Natural killer cell treated with Interleukin-12 subunit alpha and Interleukin-12 subunit beta and Interleukin-15 and Interleukin-18, amount 100 ng/mL, for 72 hours (primary cell): ENCODE measurements at places on chromosomes 2 and 18.

- no peak for DNase-seq
These were observed 66.0 kb upstream of the MGAT4A start for GRCh38 chr2:98796775-98797544.

DNA sequence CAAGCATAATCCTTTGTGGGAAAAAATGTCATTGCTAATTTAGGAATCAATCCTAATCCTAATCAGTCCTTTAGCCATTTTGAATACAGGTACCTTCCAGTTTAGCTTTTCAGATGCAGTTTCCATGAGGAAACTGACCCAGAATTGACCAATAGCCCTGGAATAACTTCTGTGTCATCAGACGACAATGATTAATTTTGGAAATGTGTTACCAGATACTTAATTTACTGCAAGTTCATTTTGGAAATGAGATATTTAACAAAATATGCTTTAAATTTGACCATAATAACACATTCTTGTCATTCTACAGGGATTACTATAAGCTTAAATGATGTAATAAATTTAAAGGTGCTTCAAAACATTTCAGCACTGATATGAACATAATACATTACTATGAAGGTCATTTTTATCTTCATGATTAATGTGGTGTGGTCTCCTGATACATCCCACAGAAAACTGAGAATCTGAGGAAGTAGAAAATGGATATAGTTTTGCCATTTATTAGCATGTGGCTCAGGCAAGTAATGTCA, 129.8 kb upstream of the SH3BP4 start:
- no peak for DNase-seq

DNA sequence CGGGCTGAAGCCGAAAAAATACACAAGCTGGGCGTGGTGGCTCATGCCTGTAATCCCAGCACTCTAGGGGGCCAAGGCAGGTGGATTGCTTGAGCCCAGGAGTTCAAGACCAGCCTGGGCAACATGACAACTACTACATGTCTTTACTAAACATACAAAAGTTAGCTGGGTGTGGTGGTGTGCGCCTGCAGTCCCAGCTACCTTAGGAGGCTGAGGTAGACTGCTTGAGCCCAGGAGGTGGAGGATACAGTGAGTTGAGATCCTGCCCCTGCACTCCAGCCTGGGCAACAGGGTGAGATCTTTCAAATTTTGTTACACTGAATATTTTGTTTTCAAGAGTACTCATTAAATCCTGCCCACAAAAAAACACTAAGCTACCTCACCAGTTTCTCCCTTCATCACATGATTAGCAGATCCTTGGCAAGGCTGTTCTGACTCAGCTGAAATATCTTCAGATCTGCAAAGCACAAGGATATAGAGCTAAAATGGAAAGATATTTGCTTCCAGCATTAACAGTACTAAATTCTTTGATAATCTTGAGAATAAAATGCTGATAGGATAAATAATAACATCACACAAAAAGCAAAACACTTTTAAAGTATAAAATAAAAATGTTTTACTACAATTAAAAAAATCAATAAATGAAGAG, 28.2 kb upstream of the MCM6 start:
- no peak for DNase-seq

DNA sequence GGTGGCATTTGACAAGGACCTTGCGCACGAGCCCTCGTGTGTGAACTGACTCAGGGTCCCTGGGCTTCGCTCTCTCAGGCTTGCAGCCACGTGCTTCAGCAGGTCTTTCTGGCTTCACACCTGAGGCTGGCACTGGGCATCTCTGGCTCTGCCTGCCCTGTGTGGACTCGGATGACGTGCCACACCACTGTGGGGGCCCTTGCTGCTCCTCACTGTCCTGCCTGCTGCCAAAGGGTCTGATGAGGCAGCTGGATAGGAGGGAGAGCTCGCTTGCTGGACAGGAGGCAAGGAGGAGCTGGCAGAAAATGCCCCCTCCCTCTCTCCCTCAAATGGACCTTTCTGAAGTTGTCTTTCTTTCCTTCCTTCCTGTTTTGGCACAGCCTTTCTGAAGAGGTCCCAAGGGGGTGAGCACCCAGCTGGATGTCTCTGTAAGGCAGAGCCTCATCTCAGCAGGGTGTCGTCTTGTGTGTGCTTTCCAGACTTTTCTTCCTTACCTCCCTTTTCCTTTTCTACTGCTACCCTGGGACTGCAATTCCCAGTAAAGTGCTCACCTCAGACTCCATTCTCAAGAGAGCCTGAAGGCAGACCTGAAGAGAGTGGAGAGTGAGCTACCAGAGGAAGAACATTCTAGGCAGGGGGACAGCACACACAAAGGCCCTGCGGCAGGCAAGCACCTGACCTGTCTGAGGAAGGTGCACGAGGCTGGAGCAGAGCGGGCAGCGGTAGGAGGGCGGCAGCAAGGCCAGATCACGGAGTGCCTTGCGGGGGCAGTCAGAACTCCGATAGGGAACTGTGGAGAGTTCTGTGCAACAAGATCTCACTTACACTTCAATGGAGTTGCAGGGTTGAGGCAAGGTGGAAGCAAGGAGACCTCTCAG, 5.3 kb downstream of the PER2 start:
- peak; percentile 25 for DNase-seq

DNA sequence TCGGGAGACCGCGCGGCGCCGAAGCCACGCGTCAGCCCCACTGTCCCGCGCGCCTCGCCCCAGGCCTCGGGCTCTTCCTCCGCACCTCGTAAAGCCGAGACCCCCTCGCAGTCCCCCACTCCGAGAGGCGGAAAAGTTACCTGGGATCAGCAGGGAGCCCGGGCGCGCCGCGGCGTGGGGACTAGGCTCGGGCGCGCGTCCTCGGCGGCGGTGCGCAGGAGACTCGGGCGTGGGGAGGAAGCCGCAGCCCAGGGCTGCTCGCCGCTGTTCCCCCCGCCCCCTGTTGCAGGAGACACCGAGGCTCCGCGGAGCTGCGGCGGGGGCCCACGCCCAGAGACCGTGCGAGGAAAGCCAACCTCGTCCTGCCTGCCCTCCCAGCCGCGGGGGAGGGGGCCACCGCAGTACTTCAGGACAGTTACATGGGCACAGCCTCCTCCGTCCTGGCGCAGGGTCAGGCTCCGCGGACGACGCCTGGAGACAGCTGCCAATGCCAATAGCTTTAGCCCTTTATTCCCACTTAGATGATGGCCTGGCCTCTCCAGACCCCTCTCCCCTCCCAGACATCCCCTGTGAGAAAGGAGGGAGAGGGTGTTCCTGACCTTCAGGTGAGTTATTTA, at the start of gene EPB41L3:
TSS of gene EPB41L3 (minus strand) at position 225 of the 617 bp plus-strand sequence. CDS start 54,814 bp downstream, outside the sequence.
- DNase-seq: no peak

- DNase-seq: no peak
These were observed 72.9 kb upstream of the VRK2 start for GRCh38 chr2:57973621-57974186.

DNA sequence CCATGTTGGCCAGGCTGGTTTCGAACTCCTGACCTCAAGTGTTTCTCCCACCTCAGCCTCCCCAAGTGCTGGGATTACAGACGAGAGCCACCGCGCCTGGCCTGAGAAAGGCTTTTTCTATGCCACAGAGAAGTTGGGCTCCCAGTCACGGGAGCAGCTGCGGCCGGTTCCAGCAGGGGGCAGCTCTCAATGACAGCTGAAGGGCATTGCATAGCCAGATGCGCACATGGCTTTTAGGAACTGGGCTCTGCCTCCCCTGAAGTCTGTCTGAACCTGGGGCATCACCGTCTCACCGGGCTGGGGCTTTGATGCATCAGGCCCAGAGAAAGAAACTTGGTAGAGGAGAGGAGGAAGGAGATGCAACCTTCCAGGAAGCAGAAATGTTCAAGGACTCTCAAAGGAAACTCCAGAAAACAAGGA, 84.2 kb upstream of the LAPTM4A start:
- DNase-seq: no peak

DNA sequence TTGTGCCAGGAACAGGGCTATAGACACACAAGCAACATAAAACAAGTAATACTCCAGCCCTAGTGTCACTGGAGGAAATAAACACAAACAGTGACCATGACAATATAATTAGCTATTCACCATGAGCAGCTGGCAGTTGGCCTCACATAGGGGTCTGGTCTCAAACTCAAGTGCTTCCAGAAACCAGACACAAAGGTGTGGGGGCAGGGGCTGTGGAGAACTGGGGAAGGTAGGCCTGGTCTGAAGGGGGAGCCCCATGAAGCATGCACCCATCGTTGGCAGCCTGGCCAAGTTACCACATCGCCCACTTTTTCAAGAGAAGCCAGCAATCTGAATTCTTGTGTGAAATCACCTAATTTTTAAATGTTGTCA, 49.5 kb upstream of the SP3 start:
- DNase-seq: no peak

- no peak for DNase-seq
These were observed 153.2 kb upstream of the MYT1L start for GRCh38 chr2:2484301-2484700.

DNA sequence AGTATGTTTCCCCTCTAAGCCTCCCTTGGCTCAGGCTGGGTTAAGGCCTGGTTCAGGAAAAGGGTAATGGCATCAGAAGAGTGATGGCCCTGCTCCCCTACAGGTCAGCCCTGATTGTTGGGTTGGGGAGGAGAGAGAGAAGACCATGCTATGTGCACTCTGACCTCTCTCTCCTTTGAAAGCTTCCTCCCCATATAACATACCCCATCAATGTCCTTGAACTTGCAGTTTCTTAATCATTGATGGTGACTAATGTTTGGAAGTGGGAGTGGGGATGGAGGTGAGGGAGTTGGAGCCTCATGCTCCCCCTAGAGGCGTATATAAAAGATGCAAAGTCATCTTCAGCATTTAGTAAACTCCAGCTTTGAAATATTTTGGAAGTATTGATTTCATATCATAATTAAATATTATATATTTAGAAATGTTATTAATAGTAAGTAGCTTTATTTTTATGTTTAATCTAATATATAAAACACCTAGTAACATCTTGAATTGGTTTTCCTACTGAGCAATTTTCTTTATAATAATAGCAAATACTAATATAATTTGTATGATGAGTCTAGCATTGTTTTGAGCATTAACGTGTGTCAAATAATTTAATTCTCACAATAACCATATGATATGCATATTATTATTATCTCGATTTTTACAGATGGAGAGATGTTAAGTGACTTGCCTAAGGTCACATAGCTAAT, 8.8 kb downstream of the PLCL1 start:
- DNase-seq: no peak

DNA sequence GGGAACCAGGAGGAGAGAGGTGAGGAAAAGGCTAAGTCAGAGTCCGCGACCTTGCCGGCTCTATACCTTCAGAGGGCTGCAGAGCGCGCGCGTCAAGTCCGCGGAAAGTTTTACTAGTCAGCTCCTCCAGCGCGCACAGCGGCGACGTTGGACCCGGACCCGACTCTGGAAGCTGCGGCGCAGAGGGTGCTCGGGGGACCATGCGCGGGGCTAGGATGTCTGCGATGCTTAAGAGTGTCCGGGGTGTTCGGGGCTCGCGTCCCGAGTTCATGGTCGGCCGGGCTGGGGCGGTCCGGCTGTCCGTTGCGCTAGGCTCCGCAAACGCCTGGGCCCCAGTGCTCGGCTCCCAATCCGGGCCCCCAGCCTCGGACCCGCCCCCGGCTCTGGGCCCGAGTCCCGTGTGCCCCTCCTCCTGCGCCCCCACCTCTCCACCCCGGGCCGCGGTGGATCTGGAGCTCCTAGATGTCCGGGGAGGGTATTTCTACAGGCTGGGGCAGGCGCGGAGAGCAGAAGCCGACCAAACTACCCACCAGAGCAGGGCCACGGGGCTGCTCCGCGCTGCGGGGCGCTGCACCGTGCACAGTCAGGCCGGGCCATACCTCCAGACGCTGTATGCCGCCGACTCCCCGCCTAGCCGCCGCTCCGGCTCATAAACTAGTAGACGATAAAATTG, at the start of gene LBX2:
TSS of gene LBX2 (minus strand) at position 337 of the 673 bp plus-strand sequence. CDS start at position 271, 66 bp downstream.
- DNase-seq: peak; percentile 55

DNA sequence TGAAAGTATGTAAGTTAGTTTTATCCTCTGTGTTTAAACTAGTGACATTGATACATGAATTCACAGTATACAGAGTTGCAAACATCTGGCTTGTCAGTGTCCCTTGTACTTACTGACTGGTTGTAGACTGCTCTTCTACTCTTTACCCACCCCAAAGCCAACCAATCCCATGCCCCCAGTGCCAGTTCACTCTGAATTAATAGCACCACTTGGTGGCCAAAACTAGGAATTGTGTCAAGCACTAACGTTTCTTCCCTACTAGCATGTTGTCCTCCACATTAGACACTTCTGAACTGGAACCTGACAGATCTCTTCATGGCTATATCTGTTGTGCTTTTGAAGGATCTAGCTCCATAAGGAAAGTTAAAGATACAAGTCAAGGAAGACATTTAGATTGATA, 27.2 kb upstream of the OTX1 start:
- DNase-seq: no peak

GRCh38 chr2:120348134-120348736, 2.3 kb downstream of the INHBB start:
- no peak for DNase-seq

- DNase-seq: no peak
These were observed 505 bp downstream of the FOXI3 start for GRCh38 chr2:88451811-88452564.

GRCh38 chr2:182586426-182586825, 129.6 kb upstream of the DNAJC10 start:
- no peak for DNase-seq

- no peak for DNase-seq
These were observed 47.4 kb downstream of the LRPPRC start for GRCh38 chr2:43948370-43948769.

GRCh38 chr18:48609820-48610815, 71.3 kb downstream of the CTIF start:
- DNase-seq: no peak

GRCh38 chr2:71882949-71883472, 264.7 kb downstream of the CYP26B1 start:
- DNase-seq: no peak

- DNase-seq: peak; percentile 72
These were observed 104.9 kb downstream of the RBMS1 start for GRCh38 chr2:160388464-160389263.

DNA sequence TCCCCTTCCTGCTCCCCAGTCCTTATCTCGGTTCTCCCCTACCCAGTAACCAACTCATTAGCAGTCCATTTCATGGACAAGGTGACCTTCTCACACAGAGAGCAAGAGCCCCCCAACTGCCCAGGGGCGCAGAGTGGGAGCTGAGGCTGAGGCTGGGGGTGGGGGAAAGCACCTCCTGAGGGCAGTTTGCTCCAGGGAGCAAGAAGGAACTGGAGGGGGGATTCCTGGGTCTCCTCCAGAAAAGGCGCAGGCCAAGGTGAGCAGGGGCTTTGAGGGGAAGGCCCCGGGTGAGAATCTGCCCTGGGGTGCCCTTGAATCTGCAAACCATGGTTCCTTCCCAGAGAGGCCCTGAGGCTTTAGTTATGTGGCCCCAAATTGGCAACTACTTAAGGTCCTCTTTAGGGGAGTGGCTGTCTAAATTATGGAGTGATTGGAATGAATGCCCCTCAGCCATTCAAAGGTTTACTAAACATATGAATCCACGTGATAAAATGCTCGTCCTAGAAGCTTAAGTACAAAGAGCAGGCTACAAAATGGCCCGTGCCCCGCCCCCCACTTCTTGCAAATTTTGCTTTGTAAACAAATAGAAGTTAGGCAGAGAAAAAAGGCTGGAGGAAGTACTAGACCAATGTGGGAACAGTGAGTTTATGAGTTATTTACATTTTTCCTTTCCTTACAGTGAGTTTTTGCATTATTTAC, 123.5 kb upstream of the HS6ST1 start:
- no peak for DNase-seq
